Right cardiac atrium (tissue), 5 donors: ENCODE measurements at places on chromosomes 16 and 17.

GRCh38 chr17:49734515-49735490, 27.0 kb upstream of the SLC35B1 start:
- no peak for DNase-seq

DNA sequence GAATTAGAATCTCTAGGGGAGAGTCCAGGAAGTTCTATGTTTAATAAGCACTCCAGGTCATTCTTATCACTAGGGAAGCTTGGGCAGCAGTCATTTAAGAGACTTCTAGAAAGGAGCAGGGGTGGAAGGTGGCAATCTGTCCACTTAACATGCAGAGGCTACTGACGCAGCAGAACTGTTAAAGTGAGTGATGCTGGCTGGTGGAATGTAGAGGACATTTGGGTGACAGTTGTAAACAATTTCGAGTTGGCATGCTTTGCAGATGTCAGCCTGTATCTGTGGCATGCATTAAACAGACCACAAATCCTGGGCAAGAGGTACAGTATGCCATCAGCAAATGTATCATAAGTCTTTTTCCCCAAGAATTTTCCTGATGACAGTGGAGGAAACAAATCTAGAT, 40.5 kb upstream of the HS3ST3A1 start:
- peak; percentile 12 for DNase-seq

GRCh38 chr17:79825580-79825921, 13.7 kb downstream of the CBX4 start:
- DNase-seq = no peak

DNA sequence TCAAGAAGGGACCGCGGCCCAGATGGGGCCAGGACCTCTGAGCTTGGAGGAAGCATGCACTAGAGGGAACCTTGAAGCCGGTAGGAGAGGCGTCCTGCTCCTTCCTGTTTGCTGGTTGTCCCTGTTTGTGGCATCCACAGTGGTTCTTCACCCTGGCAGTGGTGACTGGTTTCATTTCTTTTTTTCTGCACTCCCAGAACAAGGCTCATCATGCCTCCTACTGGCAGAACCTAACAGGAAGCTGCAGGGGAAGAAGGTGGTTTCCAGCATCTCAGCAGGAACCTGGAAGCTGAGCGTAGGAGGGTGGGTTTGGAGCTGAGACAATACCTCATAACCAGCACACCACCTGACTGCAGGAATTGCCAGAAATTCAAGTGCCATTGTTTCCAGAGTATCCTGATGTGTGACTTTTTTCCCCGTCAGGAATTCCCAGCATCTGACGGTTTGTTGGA, 5.8 kb downstream of the TMEM231 start:
- DNase-seq = no peak

DNA sequence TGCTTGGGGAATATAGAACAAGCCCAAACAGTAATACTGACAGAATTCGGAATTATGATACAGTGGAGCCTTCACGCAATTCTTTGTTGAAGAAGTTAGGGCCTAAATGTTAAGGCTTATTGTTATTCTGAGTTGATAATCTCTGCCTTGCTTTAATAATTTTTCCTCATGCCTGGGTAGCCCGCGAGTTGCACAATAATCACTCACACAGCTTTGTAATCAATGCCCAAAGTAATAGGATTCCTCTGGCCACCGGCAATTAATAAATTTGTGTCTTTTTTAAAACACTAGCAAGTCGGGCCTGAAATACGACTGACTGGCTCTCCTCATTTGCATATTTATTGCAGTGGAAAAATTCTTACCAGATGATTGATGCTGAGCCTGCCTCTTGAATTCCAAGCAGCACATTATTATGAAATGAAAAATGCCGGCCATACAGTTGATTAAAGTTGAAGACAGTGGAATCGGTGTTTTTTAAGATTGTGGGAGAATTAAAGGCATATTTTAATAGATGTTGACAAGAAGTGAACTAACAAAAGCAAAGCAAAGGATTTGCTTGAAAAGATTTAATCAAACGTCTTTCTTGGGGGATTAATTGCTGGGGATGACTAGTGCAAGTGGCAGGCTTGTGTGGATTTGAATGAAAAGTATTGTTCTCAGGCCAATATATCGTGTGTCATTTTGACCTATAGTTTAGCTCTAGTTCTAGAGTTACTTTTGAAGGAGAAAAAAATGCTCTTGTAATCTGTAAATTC, 30.2 kb downstream of the AATF start:
- DNase-seq = no peak
